ENCODE measurements at places on chromosomes 5 and 9. TPM values are rescaled to one million over a fixed set of nuclear protein-coding genes. Genes with fewer than 3 reads are reported as not detected.

Gene CCDC192
- total RNA-seq = not detected

Gene FAM169A
- total RNA-seq = 5.3 TPM

Gene OR1J2
- 1.2 TPM for total RNA-seq

Gene INSL4
- total RNA-seq = 4.8 TPM

- no peak for DNase-seq
These were observed 30.1 kb downstream of the ZNF462 start for GRCh38 chr9:106893088-106893487.

DNA sequence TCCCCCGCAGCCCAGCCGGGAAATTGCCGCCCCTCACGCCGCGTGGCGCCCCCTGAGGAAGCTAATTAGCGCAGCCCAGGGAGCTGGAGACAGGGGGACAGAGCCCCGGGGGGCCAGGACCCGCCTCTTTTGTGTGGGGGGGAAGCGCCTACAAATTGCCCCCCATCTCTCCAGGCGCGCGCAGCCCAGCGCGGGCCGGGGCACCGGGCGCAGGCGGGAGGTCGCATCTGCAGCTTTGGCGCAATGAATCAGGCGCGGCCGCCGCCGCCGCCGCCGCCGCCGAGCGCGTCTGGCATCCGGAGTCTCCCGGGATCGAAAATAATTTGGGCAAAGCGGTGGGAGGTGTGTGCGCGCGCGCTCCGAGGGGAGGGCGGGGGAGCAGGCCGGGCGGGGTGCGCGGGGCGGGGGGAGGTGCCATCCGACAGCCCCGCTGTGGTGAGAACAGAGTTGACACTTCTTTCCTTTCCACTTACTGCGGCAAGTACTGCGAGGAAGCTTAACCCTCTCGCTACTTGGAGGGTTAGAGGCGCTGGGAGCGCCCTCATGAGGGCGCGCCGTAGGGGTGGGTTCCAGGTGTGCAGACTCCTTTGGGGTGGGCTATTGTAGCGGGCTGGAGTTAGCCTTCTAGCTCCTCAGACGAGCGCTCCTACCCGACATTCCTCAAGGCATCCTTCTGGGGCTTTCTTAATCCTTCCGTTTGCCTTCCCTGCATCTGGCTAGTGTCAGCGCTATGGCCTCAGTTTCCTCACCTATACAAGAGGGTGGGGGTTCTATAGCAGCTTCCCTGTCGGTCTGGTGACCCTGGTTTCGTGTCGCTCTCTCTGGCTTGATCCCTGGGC is 63.1 kb downstream of the CXXC5 start:
- peak; percentile 66 for DNase-seq

- DNase-seq = peak; percentile 65
These were observed 185.5 kb downstream of the SMC2 start for GRCh38 chr9:104279535-104280177.

DNA sequence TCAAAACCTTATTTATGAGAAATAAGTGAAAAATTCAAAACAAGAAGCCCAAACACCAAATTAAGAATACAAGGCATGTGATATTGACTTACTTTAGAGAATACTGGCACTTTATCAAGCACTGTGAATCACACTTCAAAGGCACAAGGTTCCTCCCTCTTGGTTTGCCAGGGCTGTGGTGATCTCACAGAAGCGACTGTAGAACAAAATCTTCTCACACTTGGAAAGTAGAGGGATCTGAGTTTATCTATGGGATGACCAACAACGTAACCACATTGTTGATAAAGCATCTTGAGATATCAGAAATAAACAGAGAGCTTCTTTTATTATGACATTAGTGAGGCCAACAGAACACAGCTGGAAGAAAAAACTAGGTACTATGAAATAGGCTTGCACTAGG is 295.9 kb downstream of the NFIB start:
- peak; percentile 77 for DNase-seq

- no peak for DNase-seq
These were observed 439.5 kb upstream of the CD180 start for GRCh38 chr5:67636091-67636490.

DNA sequence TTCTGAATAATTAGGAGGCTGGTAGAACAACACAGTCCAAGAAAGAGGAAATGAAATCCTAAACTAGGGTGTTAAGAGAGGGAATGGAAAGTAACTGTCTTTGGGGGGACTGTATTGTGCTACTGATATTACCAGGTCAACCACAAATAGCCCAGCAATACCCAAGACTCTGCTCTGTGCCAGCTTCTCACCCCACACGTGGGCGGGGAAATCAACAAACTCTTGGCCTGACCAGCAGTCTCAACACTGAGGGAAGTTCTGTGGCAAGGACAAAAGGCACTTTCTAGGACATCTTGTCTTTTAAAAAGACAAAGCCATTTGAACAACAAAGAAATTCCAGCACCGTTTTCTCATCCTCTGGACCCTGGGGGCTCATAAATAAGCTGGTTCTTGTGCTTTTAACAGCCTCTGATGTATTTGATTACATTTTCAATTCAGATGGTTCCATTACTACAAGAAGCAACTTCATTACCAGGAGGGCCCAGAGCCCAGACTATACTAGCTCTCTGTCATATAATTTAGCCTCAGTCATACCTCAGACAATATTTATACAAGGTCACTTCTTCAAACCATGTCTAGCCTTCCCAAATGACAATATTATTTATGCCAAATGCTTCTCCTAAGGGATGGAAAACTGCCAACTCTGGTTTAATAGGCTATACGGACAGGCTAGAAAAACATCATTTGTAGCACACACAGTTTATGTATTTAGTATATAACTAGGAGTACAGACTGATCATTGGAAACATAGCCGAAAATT is 297.8 kb downstream of the CWC27 start:
- no peak for DNase-seq

GRCh38 chr5:3787604-3788003 is 192.0 kb downstream of the IRX1 start:
- DNase-seq = no peak

DNA sequence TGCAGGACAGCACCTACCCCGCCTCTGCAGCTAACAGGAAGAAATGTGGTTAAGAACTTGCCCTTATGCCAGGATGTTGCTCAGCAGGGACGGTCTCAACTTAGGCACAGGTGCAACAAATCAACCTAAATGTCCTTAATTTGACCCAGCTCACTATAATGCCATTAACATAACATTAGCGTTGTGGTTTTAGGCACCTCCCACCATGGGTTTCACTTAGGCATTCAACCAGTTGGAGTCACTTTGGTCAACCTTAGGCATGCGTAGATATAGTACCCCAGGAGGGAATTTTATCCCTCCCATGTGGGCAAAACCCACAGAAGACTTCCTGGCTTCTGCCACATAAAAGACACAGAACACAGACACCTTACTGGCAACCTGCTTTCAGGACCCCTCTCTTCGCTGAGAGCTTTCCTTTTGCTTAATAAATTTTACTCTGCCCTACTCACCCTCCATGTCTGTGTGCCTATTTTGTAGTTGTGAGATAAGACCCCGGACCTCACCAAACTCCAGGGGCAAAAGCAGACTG is 8.7 kb upstream of the ERAP1 start:
- no peak for DNase-seq

- no peak for DNase-seq
These were observed 432.6 kb upstream of the SLC30A5 start for GRCh38 chr5:68661237-68661636.

Measured in umbilical cord (tissue), 2 donors.